ENCODE measurements at places on chromosomes 1 and 21.

GRCh38 chr1:246151796-246152434 lies 355.2 kb downstream of the SMYD3 start:
- DNase-seq: no peak

GRCh38 chr1:115840605-115841460 lies at the start of gene NHLH2:
NHLH2 (minus strand) TSS chr1:115841126; CDS start chr1:115838372, 2,754 bp downstream.
- no peak for DNase-seq

DNA sequence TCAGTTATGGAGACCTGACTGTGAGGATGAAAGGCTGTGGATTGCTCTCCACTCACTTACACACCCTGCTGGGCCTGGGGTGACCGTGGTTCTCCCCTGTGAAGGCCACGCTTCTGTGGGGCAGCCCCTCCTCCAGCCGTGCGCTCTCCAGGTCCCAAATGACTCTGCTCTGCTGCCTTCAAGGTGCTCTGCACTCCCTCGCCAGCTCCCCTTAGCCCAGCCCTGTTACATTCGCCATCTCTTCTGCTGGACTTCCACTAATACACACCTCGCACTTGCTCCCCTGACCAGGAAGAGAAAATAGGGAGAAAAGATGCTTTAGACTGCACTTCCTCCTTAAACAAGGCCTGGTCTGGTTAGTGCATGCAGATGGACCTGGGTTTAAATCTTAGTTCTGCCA lies 24.6 kb downstream of the OPTC start:
- no peak for DNase-seq

- no peak for DNase-seq
These were observed 327.5 kb upstream of the POGK start for GRCh38 chr1:166511761-166512160.

GRCh38 chr1:178134061-178134460 lies 40.2 kb downstream of the RASAL2 start:
- DNase-seq: no peak

GRCh38 chr1:172939475-172939874 lies 111.3 kb downstream of the TNFSF18 start:
- DNase-seq: no peak

DNA sequence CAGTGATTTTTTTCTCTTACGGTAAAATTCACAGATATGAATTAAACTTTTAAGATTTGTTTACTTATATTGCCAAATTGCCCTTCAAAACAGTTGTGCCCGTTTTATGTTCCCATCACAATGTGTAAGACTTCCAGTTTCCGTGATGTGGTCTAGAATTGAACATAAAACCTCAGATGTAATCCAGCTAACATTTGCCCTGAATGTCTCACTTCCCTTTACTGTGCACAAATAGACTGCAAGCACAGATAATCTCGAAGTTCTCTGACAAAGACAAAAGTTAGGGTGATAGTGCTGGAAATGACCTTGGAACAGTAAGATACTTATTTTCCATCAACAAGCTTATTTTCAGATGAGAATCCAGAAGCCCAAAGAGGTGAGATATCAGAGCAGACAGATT lies 177.5 kb downstream of the ZZZ3 start:
- DNase-seq: no peak

GRCh38 chr1:26833432-26834405 lies 7.2 kb downstream of the ZDHHC18 start:
- DNase-seq: peak; percentile 48

DNA sequence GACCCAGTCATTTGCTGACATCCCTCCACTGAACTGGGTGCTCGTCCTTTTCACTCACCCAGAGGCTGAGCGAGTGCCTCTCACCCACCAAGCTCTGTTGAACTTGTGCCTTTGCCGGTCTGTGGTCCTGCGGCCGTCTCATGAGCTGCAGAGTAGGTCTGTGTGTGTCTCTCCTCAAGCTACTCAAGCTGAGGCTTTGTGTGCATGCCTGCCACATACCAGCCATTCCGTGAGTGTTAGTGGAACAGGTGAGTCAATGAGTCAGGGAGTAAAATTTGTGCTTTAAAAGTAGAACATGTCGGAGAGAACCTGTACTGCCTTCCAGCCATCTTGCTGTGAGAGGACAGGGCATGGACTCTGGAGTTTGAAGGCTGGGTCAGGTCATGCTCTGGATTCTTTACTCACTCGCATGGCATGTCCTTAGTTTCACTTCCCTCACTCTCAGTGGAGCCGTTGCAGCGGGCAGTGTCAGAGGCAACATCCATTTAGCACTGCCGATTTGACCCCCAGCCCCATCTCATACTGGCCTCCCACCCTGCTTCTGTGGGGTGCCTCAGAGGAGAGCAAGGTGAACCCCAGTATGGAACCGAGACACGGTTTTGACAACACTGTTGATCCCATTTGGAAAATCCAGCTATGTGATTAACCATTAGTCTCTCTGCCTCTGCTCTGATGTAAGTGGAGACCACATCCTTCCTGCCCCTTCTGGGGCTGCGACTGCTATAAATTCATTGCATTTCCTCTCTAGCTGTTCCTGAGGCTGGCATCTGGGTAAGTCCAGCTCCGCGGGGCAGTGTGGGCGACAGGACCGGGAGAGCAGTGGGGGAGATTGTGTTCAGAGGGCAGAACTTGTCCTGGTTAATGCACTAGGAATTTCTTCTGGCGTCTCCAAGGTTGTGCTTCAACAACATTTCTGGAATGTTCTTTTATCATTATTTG lies at the start of gene NLRP3:
Gene NLRP3 (plus strand): TSS at position 751 of the 939 bp plus-strand sequence. CDS start 2,628 bp downstream, outside the sequence.
- DNase-seq: no peak

DNA sequence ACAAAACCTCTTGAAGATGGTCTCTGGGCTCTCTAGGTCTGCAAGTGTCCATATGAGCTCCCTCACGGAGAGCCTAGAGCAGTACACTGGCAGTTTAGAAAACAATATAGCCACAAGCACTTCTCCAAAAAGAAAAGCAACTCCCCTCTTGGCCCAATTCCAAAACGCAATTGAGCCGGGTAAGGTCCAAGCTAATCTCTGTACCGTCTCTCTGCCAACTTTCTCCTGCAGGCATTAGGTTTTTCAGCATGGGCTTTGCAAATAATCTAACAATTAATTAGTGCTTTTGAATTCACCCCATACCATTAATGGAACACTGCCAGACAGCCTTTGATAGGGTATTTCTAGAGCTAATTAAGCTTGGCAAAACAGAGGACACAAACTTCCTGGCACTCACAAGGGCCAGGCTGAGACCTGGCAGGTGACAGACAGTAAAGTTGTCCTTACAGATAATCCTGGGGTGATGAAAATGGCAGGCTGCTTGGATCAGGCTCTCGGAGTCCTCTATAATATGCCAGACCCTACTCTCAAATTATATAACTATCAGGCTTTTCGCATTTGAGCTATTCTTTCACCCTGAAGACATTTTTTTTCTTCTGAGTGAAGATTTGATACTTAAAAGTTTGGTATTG lies 39.8 kb downstream of the TGFBR3 start:
- DNase-seq: no peak

- no peak for DNase-seq
These were observed 96.6 kb downstream of the SEC16B start for GRCh38 chr1:177873238-177873637.

GRCh38 chr1:100188617-100189016 lies 10.6 kb upstream of the LRRC39 start:
- no peak for DNase-seq

- no peak for DNase-seq
These were observed 69.9 kb downstream of the ZC3H11B start for GRCh38 chr1:219542828-219543518.

DNA sequence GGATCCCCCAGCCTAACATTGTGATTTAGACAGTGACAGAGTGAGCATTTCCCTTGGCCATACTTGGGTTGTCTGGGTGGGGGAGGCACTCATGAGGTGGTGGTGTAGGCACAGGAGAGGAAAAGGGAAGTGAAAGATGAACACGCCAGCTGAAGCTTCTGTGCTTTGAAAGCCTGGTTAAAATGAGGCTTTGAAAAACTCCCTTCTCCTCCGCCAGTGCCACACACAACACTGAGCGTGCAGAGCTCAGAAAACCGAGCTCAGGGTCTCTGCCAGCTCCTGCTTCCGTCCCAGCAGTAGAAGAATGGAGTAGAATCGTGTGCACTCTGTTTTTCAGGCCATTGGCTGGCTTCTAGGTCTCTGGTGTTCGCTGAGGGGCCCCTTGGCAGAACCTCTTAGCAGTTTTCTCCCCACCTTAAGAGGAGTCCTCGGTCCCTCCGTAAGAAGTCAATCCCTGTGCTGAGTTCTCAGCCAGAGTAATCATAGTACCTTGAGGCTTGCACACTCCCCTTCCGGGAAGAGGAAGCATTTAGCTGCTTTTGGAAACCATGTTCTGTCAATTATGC lies 12.9 kb downstream of the PLEKHM2 start:
- DNase-seq: no peak

DNA sequence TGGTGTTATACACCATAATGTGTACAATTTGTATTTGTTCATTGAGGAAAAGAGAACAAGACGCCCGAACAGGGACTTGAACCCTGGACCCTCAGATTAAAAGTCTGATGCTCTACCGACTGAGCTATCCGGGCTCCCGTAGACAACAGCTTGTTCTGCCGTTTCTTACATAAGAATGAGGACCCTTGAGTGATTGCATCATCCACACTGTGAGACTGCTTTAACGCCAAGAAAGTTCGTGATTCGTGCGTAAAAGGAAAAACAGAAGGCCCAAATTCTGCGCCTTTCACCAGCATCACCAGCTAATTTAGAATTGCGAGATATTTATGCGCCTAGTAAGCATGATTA lies 9.3 kb upstream of the MDM4 start:
- DNase-seq: peak; percentile 65

DNA sequence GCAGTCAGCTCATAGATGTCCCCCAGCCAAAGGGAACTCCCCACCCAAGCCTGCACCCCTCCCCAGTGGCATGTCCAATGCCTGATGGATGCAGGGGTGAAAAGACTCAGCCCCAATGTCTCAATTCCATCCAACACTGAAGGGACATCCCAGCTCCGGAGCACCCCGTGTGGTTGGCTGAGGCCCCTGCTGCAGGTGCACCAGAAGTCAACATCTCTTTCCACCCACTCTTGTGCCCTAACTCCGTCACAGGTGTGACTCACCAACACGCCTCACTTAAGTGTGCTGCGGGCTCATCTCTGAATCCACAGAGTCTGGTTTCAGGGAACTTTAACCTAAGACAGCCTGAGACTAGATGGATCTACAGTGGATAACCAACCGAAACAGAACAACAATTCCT lies 40.9 kb upstream of the ZBTB18 start:
- DNase-seq: peak; percentile 20

GRCh38 chr1:214538496-214538895 lies 12.9 kb downstream of the PTPN14 start:
- no peak for DNase-seq

GRCh38 chr1:93042187-93043056 lies 36.7 kb upstream of the MTF2 start:
- no peak for DNase-seq

GRCh38 chr1:223704921-223705878 lies 7.1 kb upstream of the CAPN2 start:
- no peak for DNase-seq

DNA sequence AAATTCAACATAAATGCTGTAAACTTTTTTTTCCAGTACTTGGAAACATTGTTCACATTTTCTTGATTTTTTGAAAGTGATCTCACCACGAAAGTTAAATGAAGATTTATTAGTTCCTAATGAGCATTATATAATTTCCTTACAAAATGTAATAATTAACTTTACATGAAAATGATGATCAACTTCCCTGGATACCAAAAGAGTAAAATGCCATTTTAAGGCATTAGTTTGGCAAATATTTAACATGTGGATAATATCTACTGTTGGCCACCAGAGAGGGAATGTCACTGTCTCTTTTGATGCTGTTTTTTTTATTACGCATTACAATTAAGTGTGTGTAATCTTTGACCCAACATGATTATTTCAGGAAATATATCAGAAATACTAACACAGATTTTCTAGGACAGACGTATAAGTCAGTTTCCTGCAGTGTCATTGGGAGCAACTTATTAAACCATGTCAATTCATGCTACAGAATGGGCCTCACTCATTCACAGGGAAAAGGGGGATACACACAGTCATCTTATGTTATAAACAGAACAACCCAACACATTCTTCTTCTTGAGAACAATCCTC lies 903.9 kb upstream of the ADGRL2 start:
- DNase-seq: no peak

DNA sequence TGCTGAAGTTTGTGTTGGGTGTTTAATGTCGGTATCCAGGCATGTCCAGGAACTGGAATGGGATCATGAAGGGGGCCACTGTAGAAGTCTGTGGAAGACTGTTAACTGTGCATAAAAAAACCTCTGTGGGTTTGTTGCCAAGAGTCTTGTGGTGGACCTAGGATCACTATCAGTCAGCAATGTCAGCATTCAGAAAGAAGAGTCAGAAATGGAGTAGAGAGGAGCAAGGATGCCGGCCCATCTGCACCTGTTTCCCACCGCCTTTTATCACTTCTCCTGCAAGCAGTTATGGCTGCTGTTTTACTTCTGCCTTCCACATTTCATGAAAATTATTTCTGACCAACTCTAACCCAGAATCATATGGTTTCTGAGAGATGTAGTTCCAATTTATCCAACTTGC lies 36.7 kb downstream of the CLCA4 start:
- no peak for DNase-seq

DNA sequence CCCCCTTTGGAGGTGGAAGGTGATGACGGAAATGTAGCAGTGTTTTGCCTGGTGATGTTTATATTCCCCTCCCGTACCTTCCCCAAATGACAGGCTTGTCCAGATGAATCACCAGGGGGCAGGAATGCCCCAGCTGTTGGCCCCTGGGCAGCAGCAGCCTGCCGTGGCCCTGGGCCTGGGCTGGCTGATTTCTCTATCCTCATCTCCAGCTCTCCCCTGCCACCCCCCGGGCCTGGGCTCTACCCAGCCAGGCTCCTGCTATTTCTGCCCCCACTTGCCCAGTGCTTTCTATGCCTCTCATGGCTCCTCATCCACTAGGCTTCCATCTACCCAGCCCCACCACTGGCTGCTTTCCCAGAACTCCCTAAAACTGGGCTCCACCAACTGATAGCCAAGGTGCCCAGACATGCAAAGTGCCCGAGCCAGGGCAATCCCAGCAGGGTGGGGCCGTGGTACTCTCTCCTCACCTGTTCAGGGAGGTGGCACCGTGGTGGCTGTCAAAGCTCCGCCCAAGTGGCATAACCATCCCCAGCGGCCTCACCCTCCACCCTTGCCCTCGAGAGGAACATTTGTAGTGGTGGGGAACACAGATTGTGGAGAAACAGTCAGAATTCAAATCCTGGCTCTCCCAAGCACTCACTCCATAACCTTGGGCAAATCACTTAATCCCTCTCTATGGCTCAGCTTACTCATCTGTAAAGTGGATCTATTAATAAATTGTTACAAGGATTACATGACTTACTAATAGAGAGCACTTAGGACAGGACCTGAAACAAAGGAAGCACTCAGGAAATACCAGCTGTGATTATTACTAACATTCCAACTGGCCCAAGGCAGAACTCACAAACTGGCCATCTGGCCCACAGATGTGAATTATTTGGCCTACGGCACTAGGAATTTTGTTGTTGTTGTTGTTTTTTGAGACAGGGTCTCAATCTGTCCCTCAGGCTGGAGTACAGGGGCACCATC lies 12.8 kb upstream of the ECE1 start:
- no peak for DNase-seq

GRCh38 chr1:108699375-108700332 lies 7.5 kb downstream of the PRPF38B start:
- DNase-seq: no peak

GRCh38 chr21:42247716-42248115 lies 28.8 kb downstream of the ABCG1 start:
- DNase-seq: no peak

GRCh38 chr1:170593173-170594011 lies 61.4 kb downstream of the GORAB start:
- no peak for DNase-seq
